ENCODE measurements at places on chromosomes 1 and 21.

DNA sequence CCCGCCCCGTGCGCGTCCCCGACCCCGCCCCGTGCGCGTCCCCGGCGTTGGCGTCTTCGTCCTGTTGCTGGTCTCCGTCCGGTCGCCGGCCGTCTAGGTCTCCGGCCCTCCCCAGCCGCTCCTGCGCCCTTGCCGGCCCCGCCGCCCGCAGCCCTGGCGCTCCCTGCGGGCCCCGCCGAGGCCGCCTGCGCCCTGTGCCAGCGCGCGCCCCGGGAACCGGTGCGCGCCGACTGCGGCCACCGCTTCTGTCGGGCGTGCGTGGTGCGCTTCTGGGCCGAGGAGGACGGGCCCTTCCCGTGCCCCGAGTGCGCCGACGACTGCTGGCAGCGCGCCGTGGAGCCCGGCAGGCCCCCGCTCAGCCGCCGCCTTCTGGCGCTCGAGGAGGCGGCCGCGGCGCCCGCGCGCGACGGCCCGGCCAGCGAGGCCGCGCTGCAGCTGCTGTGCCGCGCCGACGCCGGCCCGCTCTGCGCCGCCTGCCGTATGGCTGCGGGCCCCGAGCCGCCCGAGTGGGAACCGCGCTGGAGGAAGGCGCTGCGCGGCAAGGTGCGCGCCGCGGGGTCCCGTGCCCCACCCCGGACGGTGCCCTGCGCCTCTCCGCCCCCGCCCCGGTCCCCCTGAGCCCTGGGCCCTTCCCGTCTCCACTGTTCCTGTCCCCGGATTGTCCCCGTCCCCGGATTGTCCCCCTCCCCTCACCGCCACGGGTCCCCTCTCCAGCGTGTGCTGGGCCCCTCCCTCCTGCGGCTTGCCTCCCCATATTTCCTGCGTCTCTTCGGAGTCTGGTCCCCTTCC, at the start of gene RNF187:
TSS of gene RNF187 (plus strand) at position 47 of the 789 bp plus-strand sequence.
- peak; percentile 7 for DNase-seq

- DNase-seq = no peak
Observed at GRCh38 chr1:35454176-35454575, 103.0 kb downstream of the KIAA0319L start.

GRCh38 chr1:180935326-180936109, 22.8 kb downstream of the KIAA1614 start:
- no peak for DNase-seq

DNA sequence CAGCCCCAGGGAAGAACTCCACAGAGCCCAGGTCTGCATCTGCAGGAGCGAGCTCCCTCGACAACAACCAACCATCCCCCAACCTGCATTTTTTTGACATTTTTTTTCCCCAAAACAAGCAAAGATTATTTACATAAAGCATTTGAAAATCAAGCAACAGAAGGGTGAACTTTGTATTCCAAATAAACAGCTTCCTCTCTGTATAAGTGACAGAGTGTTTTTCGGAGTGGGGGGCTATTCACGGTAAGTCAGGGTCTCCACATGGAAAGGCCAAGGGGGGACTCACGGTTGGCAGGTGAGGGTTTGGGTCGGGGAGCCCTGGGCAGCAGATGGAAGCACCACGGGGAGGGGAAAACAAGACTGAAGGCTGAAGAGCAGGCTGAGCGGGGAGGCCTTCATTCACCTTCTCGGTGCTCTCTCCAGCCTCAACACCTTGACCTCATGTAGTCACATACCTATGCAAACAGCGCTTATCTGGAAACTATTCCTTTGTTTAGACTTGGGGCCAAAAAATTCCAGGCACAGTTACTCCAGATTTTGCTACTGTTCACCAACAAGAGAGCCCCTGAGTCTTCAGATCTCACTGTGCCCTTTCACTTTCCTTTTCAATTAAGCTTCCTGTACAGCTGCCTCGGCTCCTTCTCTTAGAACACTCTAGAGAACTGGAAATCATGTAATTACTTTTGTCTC, 27.6 kb downstream of the C2CD2 start:
- peak; percentile 59 for DNase-seq

GRCh38 chr1:62593825-62594394, 3.4 kb upstream of the ANGPTL3 start:
- no peak for DNase-seq

DNA sequence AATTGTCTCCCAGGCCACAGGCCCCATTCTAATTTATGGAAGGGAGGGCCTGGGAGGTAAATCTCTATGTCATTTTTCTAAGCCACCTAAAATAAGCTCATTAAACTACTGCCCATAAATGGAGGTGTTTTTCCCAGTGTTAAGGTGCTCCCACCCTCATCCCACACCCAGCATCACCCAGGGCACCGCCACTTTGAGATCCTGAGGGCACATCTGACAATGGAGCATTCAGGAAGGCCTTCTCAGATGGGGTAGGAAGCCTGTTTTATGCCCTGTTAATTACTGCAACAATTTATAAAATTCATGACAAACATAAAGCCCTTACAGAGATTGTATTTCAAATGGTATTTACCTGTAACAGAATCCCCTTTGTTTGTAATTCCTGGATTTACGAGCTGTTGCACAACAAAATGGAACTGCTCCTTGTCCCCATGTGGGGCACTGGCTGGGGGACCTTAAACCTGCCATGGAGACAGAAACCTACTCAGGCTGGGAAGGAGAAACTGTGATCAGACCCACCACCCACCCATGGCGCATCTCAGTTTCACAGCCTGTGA, 319.5 kb upstream of the USP24 start:
- DNase-seq = no peak

- peak; percentile 75 for DNase-seq
Observed at GRCh38 chr1:186680245-186681061, at the start of gene PTGS2. PTGS2 (minus strand) TSS chr1:186680423; CDS start chr1:186680290, 133 bp downstream.

GRCh38 chr1:183218971-183219615, 33.0 kb downstream of the LAMC2 start:
- DNase-seq = peak; percentile 53

DNA sequence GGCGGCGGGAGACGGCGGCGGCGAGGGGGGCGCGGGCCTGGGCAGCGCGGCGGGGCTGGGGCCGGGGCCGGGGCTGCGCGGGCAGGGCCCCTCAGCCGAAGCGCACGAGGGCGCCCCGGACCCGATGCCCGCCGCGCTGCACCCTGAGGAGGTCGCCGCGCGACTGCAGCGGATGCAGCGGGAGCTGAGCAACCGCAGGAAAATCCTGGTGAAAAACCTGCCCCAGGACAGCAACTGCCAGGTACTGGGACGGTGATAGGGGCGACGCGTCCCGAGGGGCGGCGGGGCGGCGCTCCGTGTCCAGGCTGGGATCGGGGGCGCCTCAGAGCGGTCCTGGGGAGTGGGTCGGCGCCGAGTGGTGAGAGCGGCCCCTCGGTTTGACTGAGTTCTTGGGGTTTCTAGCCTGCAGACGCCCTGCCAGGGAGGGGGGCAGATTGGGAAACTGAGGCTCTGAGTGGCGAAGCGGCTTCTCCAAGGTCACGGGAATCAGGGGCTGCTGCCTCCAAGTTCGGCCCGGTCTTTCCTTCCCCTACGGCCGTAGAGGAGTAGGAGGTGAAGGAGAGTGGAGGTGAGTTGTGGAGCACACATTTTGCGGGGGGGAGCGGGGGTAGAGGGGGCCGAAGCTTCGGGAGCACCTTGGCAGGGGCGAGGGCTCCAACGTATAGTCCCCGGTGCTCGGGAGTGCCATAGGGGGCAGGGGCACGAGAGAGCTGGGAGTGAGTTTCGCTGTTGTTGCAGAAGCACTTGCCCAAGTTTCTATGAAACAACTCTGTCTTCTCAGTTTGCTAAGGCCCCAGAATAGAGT, 508 bp downstream of the RAVER2 start:
- peak; percentile 47 for DNase-seq

DNA sequence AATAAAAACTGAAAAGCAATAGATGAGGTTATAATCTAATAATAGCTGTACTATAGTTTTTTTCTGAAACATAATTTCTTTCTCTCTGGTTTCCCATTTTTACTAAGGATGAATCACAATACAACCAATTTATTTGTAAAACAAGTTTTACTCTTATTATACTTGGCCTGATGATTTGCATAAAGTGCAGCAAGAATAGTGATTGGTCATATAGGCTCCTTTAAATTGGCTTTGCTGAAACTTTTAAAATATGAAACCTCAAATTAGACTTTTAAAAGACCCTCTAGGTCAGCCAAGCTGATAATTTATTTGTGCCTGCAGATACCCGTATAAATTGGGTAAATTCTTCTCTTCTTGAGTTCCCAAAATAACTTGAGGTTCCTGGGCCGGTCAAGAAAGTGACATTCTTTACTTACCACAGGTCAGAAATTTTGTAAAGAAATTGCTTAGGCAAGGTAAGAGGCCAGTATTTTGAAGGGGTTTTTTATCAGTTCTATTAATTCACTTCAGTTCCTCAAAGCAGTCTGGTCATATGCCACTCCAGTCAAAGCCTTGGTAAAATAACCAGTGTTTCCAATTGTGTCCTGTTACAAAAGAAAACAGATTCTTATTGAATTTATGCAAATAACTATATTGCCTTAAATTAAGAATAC, 76.1 kb downstream of the C21orf91 start:
- DNase-seq = no peak

DNA sequence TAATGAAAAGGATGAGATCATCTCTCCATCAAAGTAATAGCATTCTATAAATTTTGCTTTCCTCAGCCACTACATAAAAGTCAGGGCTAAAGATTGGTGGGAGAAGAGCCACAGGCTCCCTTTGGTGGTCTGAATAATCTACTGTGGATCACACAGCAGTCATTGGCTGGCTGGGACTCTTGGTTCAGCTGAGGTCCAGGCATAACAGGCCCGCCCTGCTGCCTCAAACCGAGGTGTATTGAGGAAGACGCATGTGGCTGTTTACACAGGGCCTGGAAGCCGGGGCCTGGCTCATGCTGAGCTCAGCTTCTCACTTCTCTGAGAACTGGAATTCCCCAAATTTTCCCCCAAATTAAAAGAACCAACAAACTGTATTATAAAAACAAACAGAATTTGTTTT, 139.2 kb downstream of the PTPRC start:
- no peak for DNase-seq

GRCh38 chr1:29962831-29963247, 726.5 kb downstream of the PTPRU start:
- DNase-seq = no peak

- peak; percentile 15 for DNase-seq
Observed at GRCh38 chr1:83112248-83112885, 886.6 kb downstream of the TTLL7 start.

DNA sequence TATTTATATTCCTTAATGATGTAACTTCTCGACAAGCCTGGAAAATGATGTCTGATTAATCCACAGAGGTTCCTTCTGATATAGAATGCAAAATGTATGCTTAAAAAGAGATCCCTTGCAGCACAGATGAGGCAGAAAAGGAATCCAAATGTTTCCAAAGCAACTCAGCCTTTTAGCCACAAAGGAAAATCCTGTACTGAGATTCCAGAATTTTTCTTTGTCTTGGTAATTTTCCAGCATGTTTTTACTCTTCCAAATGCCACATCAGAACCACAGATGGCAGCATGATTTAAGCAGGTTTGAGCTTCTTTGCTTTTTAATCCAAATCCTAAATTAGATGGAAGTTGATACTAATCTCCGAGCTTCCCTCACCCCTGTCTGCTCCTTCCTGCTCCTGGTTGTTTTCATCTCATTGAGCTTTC, 176.4 kb upstream of the PALMD start:
- no peak for DNase-seq

DNA sequence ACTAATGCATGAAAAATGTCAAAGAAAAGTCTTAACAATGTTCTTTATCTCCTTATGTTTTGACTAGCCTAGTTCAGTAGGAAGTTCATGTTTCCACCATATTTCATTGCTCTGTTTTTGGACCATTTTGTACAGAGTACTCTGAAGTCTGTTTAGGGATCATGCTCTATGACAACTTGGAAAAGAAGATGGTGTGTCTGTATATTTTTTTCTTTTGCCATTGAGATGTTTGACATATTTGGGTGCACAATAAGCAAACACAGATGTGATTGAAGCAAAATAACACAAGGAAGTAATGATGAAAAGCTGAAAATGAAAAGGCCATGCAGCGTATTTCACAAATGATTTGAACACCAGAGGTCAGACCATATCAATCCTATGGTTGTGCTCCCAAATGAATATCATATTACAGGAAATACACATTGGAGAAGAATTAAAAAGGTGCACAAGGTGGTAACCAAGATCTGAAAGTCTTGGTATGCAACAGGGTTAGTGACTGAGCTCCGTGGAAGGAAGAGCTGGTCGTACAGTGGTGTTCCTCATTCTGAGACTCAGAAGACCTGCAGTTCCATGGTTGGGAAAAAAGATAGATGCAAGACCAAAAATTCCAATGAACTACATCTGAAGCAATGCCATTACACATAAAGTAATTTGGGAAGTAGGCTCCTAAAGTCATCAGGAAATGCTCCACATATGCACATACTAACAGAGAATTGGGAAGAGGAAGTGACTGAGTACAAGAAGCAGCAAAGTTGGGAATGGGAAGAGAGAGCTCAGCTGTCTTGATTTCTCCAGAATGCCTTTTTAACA, 463.5 kb downstream of the LMO4 start:
- no peak for DNase-seq

GRCh38 chr1:168031198-168031597, 94.3 kb upstream of the MPC2 start:
- DNase-seq = no peak

DNA sequence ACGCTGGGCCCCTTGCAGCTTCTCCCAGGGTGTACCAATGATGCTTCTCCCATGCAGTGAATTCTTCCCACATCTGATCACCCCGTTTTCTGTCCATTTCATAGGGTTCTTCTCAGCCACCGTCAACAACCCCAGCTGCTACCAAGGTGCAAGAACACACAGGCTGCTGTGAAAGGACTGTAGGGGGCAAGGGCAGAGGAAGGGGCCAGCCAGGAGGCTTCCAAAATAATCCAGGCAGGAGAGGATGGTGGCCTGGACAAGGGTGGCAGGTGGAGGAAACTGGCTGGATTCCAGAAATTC, 113.3 kb upstream of the WNT4 start:
- no peak for DNase-seq

- DNase-seq = peak; percentile 68
Observed at GRCh38 chr1:59730302-59730701, 84.4 kb upstream of the HOOK1 start.

Measured in kidney tubule cell (primary cell).